Frontal cortex (tissue), 4 donors: ENCODE measurements at places on chromosomes 5 and 9. TPM values are rescaled to one million over a fixed set of nuclear protein-coding genes. Genes with fewer than 3 reads are reported as not detected.

Gene ARL14EPL
- total RNA-seq: not detected

Gene SV2C
- total RNA-seq: 2.9 TPM

Gene NPR3
- 19.2 TPM for total RNA-seq

Gene TAF11L9
- total RNA-seq: not detected

Gene GABRA6
- total RNA-seq: under 0.01 TPM

Gene SERF1A
- 26.1 TPM for total RNA-seq

Gene MUSK
- total RNA-seq: under 0.01 TPM

Gene IL5
- not detected for total RNA-seq

Gene TLE4
- 65.2 TPM for total RNA-seq

Gene COL15A1
- total RNA-seq: 6.9 TPM

Gene PTPN3
- total RNA-seq: 3.3 TPM

Gene PDGFRB
- 12.2 TPM for total RNA-seq

Gene PRR7
- total RNA-seq: 12.2 TPM

Gene ABLIM3
- total RNA-seq: 10.6 TPM

Gene NR2F1
- 53.8 TPM for total RNA-seq

Gene NACC2
- total RNA-seq: 3.7 TPM

Gene GABRG2
- 40.4 TPM for total RNA-seq

Gene KCNN2
- total RNA-seq: 29.8 TPM

Gene S1PR3
- 3.7 TPM for total RNA-seq

Gene LCP2
- total RNA-seq: 1.2 TPM

Gene CMYA5
- 0.82 TPM for total RNA-seq

Gene GRXCR2
- total RNA-seq: not detected

Gene PCDHGB4
- total RNA-seq: 8.6 TPM

Gene FSTL4
- 0.82 TPM for total RNA-seq

Gene SLC6A7
- total RNA-seq: 2.9 TPM

Gene TRIM36
- total RNA-seq: 105 TPM

Gene CD72
- total RNA-seq: 0.41 TPM

Gene SOX30
- under 0.01 TPM for total RNA-seq

Gene NMUR2
- not detected for total RNA-seq

Gene PCDHGA12
- 3.7 TPM for total RNA-seq

Gene DBH
- total RNA-seq: under 0.01 TPM

Gene PDE6A
- total RNA-seq: not detected

Gene ZNF879
- 16.7 TPM for total RNA-seq

Gene PLAC8L1
- total RNA-seq: 0.82 TPM

Gene RNF208
- 0.82 TPM for total RNA-seq

Gene CER1
- total RNA-seq: not detected

Gene UBE2D2
- total RNA-seq: 124 TPM

Gene TPM2
- total RNA-seq: 11.0 TPM

Gene FAM151B
- total RNA-seq: 38.3 TPM

Gene GARIN3
- not detected for total RNA-seq

Gene LRRC19
- total RNA-seq: not detected

Gene PCDHB2
- 13.0 TPM for total RNA-seq

Gene TRPM3
- 18.8 TPM for total RNA-seq

Gene SLC9A3
- total RNA-seq: 1.2 TPM

Gene SHISAL2B
- total RNA-seq: not detected

Gene THG1L
- total RNA-seq: 22.8 TPM

Gene PDZD2
- total RNA-seq: 14.7 TPM

Gene SPAG8
- 2.9 TPM for total RNA-seq

Gene GARNL3
- 59.1 TPM for total RNA-seq

Gene IFNA7
- total RNA-seq: not detected

Gene DND1
- 0.82 TPM for total RNA-seq

Gene MAN1B1
- total RNA-seq: 42.0 TPM

Gene GABBR2
- 39.9 TPM for total RNA-seq

Gene FCN1
- total RNA-seq: 0.82 TPM

Gene SHOC1
- not detected for total RNA-seq

Gene TPPP
- total RNA-seq: 13.5 TPM

Gene PCDHGB6
- 9.8 TPM for total RNA-seq

Gene ALG2
- total RNA-seq: 29.3 TPM
